H9 (cell line): ENCODE measurements at places on chromosomes 16 and 17.
A peak's percentile ranks its signal among the peaks of the same experiment; 100 is the strongest.

GRCh38 chr16:79042886-79043285 is 557.7 kb downstream of the MAF start:
- no peak for DNase-seq

GRCh38 chr16:53925107-53925410 is 221.1 kb downstream of the FTO start:
- no peak for DNase-seq

DNA sequence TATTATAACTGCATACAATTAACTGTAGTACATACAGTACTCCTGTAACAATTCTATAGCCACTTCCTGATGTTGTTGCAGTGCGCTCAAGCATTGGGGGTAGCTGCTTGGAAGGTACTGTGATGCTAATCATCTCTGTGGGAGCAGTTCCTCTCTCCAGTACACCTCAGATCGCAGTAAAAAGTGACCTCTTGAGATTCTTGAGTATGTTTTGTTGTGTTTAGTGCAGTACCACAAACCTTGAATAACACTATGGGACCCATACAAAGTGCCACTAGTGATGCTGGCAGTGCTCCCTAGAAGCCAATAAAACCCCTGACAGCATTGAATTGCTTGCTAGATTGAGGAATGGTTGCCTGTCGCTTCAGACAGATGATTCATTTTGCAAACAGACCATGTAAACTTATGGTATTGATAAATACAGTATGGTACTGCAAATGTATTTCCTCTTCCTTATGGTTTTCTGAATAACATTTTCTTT is 193.0 kb downstream of the SPECC1 start:
- peak; percentile 81 for DNase-seq

- no peak for DNase-seq
Observed at GRCh38 chr17:81996232-81996756, 18.9 kb downstream of the ASPSCR1 start.

DNA sequence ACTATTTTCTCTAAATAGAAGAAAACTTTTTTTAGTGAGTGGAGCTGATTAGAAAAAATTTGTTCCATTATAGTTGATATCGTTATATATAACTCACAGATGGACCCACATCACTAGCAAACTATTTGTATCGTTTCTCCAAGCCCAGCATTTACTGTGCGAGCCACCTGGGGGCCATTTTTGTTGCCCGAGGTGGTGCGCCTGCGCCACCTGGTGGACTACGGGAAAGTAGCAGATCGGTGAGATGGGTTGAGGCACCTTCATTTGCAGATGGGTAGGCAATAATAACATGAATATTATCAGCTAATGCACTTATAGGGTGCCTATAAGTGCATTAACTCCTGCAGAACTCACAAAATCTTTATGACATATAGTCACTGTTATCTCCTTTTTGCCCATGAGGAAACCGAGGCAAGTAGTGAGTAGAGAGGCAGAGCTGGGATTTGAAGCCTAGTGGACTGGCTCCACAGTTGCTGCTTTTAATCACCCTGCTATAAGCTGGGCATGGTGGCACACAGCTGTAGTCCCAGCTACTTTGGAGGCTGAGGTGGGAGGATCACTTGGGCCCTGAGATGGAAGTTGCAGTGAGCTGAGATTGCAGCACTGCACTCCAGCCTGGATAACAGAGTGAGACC is 23.2 kb upstream of the NTN1 start:
- peak; percentile 87 for DNase-seq

DNA sequence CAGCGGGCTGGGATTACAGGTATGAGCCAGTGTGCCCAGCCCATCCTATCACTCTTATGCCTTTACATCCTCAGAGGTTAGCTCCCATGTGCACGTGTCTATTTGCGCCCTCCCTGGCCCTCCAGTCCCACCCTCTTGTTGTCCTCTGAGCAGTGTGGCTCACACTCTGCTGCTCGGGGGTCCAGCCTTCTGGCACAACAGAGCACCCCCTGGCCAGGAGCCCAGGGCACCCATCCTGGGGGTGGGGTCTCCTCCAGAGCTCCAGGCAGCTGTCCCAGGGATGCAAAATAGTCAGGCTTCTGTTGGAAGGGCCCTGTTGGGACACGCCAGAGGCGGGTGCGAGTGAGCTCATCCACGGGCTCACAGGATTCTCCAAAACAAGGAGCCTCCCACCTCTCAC is 11.7 kb upstream of the FAM83G start:
- no peak for DNase-seq

DNA sequence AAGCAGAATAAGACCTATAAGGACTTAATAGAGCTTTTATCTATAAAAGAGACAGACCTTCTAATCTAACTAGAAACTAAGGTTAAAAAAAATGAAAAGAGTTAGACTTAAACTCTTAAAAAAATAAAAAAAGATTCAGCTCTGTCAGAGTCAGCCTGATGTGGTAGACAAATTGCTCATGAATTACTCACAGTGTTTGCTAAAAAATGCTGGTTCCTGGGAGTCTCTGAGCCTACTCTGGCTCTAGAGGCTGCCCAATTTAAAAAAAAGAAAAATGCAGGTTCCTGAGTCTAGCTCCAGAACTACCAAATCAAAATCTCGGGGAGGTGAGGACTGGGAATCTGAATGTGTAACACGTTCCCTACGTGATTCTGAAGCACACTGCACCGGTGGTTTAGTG is 18.1 kb downstream of the SOST start:
- DNase-seq = no peak

DNA sequence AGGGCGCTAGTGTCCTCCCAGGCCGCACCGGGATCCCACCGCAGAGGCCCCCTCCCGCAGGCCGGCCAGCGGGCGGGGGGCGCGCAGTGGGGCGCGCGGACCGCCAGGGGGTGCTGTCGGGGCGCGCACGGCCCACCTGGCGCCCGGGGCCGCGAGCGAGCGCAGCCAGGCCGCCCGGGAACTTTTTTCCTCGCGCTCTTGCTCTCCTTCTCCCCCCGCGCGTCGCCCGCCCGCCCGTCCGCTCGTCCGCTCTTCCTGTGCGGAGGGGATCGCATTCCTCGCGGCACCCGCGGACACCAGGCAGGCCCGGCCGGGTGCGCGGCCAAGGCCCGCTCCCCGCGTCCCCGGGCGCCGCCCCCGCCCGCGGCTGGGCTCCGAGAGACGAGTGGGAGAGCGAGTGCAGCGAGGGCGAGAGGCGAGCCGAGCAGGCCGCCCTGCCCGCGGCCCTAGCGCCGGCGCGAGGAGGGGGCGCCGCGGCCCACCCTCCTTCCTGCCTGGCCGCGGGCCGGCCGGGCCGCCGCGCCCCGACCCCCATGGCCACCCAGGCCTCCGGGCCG is at the start of gene RAI1:
RAI1 (plus strand) TSS at position 272 of the 557 bp plus-strand sequence. CDS start 111,491 bp downstream, outside the sequence.
- peak; percentile 74 for DNase-seq

DNA sequence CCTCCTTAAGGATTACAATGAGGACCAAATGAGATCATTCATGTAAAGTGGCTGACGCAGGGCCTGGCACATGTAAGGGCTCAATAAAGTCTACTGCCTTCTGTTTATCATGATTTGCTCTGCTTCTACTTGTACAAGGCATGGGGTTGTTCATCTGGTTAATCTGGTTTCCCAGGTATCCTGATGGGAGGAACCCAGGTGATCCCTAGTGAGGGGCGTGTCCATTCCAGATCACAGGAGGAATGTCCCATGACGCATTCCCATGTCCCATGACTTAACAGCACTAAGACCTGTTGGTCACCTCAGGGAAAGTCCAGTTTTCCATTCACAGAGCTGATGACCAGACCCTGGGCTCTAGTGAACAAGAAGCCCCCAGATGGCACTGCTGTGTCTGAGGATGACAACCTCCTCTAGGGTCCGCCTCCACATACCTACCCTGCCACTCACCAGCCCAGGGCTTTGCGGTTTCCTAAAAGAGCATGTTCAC is 11.5 kb upstream of the TPPP3 start:
- DNase-seq = no peak

DNA sequence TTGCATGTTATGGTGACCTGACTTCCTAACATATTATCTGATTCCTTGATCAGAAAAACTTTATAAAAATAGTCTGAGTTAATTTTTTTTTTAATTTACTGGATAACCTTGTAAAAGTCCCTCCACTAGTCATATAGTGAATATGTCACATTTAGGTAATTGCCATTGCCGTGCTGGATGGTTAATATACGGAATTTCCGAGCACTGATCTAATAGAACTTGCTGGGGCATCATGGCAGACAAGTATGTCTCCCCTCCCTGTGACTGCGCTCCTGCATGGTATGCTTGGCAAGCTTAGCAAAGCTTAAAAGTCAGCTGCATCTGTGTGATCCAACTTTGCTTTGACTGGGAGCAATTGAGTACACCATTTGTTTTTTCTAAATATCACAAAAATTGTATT is 239.4 kb upstream of the TBX2 start:
- no peak for DNase-seq

DNA sequence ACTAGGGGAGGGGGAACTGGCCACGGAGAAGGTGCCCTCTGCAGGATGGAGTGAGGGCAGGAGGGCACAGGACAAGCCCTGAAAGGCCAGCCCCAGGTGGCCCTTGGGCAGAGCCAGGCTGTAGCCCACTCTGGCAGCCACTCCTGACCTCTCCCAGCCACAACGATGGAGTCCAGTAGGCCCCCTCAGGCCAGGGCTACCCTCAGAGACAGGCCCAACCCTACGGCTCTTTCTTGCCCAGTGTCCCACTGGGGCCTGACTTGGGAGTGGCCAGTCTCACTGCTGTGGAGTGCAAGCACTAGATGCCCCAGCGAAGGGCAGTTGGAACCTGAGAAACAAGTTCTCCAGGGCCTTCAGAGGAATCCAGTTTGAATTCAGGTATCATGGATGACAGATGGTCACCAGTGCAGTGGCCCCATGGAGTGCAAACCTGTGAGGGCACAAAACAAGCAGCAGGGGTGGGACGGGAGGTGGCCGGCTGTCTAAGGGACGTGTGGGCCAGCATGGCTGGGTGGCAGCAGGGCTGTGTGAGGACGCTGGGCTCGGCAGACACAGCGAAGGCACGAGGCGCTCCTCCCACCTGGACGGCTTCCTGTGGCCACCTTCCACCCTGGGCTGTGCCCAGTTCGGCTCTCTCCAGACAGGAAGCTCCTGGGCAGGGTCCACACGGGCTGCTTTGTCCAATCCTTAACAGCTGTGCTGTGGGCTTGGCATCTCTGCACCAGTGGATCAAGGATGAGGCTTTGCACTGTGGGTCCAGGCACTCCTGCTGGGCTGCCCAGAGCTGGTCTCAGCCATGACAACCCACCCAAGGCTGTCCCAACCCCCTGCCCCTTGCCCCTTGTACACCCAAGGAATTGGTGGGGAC is 72.1 kb downstream of the AMFR start:
- peak; percentile 19 for DNase-seq

DNA sequence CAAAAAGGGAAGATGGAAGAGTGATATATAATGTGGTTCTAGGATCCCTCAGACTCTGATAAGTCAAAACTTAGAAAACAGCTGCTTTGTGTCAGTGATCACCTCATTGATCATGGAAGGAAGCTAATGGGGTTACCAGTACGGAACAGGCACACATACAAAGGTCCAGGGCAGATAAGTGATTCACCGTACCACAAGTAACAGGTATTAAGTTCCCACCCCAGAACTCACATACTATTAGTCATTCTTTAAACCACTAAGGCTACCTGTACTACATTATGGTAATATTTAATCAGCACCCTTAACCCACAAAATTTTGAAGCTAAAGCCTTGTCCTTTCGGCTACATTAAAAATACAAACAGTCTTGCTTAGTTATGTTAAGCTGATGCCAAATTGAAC is 17.4 kb downstream of the RNF43 start:
- DNase-seq = no peak

GRCh38 chr16:87499189-87499486 is 6.3 kb upstream of the ZCCHC14 start:
- DNase-seq = no peak

DNA sequence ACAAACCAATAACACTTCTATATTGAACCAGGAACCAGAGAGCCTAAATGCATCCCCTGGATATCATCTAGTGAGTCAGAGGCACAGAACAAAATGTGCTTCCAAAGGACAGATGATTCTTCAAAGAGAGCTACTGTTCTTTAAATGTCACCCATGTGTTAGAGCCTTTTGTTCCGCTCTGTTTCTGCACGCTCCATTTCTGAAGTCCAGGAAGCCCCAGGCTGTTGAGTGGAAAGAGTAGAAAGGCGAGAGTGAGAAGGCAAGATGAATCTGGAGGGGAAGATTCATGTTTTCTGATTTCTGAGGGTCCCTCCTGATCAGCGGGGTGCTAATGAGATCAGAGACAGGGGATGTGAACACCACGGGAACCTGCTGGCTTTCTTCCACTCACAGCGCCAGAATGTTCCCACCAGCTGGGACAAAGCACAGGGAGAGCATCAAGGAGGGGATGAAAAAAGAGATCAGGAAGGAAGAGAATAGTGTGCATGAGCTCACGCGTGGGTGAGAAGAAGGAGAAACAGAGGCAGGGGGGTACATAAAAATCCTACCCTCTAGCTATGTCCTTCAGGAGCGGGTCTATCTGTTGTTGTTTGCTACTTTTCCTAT is 559.9 kb upstream of the HSBP1 start:
- DNase-seq = no peak

- DNase-seq = no peak
Observed at GRCh38 chr16:88428616-88429386, 24.3 kb upstream of the ZFPM1 start.

GRCh38 chr17:8623591-8623990 is 6.9 kb downstream of the MYH10 start:
- no peak for DNase-seq

DNA sequence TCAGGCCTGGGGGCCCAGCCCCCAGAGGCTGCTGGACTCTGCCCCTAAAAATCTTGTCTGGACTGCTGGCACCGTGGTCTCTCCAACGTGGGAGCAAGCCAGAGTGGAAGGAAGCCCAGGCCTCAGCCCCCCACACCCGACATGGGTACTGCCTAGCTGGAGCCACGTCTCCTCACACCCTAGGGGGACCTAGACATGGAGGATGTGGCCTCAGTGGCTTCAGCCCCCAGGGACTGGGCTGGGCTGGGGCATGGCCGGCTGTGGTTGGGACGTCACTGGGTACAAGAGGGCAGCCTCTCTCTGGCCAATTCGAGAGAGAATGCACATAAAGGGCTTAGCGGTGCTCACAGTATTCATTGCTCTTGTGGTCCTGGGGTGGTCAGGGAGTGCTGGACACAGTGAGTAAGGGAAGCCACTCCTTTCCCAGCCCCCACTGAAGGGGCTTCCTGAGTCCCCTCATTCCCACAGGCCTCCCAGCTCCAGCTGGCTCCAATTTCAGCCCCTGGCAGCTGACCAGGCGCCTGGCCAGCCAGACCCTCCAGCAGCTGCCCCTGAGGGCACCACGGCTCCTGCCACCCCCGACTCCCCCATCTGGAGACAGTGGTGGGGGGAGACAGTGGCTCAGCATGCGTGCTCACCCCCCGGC is 1.1 kb downstream of the CDH15 start:
- no peak for DNase-seq

GRCh38 chr17:63832455-63832854 is 5.0 kb upstream of the FTSJ3 start:
- no peak for DNase-seq

DNA sequence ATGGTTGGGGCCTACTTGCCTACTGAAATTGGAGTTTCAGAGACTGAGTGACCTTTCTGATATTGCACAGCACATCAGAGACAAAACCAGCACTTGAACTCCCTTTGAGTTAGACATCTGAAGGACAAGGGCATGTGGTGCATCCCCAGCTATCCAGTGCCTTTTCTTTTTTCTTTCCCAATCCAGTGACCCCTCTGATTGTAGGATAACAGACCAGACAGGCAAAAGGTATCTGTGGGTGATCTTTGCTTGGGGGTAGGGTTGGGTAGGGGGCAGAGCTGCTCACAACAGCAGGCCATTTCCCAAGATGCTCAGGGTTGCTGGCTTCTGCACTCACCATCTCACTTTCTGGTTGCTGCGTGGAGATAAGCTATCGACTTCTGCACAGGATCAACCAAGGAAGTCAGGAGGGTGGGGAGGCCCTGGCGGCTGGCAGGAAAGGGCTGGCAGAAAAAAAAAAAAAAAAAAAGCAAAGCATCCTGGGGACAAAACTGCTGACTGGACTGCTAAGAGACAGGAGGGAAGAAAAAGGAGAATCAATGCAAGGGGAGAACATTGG is 42.2 kb downstream of the HOXB1 start:
- DNase-seq = no peak
